ENCODE measurements at places on chromosomes 2 and 18.
A peak's percentile ranks its signal among the peaks of the same experiment; 100 is the strongest.

GRCh38 chr2:101120124-101120996, 30.8 kb downstream of the TBC1D8 start:
- DNase-seq = no peak

- no peak for DNase-seq
Measured at GRCh38 chr2:204170411-204170810, 233.8 kb downstream of the ICOS start.

DNA sequence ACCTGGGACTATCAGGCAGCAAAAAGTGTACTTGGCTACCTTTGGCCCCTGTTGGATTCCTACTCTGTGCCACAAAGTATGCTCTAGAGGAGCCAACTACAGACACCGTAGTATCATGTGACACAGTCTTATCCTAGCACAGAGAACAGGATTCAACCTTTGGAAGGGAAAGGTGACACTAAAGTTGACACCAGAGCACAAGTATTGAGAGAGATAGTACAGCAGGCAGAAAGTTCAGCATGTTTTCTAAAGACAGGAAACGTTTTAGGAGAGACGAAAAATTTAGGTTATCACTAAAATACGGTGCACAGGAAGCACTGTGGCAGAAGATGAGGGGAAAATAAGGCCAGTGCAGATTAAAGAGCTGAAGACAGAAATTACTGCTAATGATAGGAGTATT, 18.6 kb downstream of the SMAD2 start:
- peak; percentile 13 for DNase-seq

- DNase-seq = no peak
Measured at GRCh38 chr2:143736904-143737303, 607.7 kb downstream of the ARHGAP15 start.

- DNase-seq = no peak
Measured at GRCh38 chr2:36480636-36481035, 117.3 kb downstream of the FEZ2 start.

DNA sequence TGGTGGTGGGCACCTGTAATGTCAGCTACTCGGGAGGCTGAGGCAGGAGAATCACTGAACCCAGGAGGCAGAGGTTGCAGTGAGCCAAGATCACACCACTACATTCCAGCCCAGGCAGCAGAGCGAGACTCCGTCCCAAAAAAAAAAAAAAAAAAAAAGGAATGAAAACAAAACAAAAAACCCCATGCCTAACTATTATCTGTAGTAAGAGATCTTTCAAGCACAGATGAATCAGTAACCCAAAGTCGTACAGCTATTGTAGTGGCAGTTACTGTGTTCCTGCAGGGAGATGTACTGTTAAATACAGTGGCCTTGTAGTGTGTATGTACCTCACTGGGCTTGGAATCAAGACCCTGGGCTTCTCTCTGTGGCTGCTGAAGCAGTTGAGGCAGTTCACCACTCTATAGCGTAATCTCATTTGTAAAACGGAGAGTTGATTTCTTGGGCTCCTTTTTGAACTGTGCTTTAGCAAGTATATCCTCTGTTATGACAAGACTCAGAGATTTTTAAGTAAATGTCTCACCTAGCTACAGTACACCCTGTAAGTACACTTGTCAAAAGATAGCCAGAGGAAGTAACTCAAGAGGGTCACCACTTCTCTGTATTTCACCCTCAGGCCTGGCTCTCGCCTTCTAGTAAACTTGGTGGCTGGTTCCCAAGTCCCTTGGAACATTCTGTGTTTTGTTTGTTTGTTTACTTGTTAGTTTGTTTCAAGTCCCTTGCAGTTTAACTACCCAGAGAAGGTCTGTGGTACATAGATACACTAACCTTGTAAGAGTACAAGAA, 109.6 kb upstream of the FOSL2 start:
- no peak for DNase-seq

- no peak for DNase-seq
Measured at GRCh38 chr18:48917579-48918517, 32.9 kb downstream of the SMAD7 start.

GRCh38 chr2:24360963-24361330, 611 bp upstream of the ITSN2 start:
- DNase-seq = no peak

Measured in CD4-positive, alpha-beta T cell treated with Interleukin-17A for 1 hour (primary cell).